Activated CD4-positive, alpha-beta T cell treated with anti-CD3 and anti-CD28 coated beads for 36 hours (primary cell): ENCODE measurements at places on chromosomes 12 and 14. TPM values are rescaled to one million over a fixed set of nuclear protein-coding genes. Genes with fewer than 3 reads are reported as not detected.

Gene SLCO1B3
- not detected for total RNA-seq

Gene MGAT2
- total RNA-seq, result 32.2 TPM

GRCh38 chr12:19623751-19624399, 184.6 kb downstream of the AEBP2 start:
- H3K27ac ChIP-seq, result no peak overlapping the region
- no peaks in the 10 kb centered on the region for H3K36me3 ChIP-seq
- no peak for DNase-seq
- H3K4me3 ChIP-seq, result no peak overlapping the region

DNA sequence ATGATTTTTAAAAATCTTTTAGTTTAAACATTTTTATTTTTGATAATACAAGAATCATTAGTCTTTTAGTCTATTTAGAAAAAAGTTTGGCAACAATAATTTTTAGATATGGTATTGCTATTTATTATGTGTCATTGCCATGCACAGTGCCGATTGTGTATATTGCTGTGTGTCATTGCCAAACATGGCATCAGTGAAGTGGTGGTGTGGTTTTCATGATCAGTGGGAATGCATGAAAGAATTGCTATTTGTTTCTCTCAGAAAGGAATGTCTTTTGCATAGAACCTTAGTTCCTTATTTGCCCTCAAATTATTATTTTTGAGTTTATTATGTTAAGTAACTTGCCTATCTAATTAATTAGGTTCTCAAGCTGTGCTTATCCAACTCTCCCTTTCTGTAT, 397.5 kb upstream of the PDE3A start:
- H3K4me1 ChIP-seq, result no peaks in the 10 kb centered on the region
- H3K4me3 ChIP-seq, result no peak overlapping the region
- H3K27me3 ChIP-seq, result no peaks in the 10 kb centered on the region
- H3K27ac ChIP-seq, result no peak overlapping the region

- no peak for DNase-seq
- no peaks in the 10 kb centered on the region for H3K4me1 ChIP-seq
- no peak overlapping the region for H3K27ac ChIP-seq
- H3K4me3 ChIP-seq, result no peak overlapping the region
- no peaks in the 10 kb centered on the region for H3K27me3 ChIP-seq
These were observed 16.6 kb downstream of the RFLNA start for GRCh38 chr12:124311292-124312109.
